ENCODE measurements at places on chromosomes 6 and 20.

DNA sequence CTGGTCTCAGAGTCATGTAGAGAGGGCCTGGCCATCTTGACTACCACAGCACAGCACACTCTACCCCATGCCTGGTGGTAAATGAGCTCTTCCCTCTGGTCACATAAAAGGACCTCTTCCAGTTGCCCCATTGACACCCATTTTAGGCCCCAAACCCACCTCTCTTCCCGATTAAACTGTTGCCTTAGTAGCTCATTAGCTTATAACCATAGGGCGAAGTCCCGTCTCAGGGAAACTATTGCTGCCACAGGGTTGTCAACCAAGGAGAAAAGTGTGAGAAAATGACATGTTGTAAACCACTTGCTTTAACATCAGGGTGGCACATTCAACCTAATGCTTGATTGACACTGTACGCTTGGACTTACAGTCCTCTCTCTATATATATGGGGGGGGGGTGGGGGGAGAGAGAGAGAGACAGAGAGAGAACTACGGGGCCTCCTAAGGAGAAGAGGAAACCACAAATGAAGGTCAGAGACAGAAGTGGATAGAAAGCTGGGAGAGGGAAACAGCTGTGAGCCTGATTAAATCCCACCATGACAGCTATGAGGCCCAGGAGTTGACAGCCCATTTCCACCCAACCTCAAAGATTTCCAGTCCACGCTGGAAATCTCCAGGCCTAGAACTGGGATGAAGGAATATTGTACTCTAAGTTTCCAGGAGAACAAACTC, 14.9 kb upstream of the BTN1A1 start:
- DNase-seq: no peak

GRCh38 chr20:43583133-43583864, 7.4 kb upstream of the IFT52 start:
- no peak for DNase-seq

GRCh38 chr6:90068264-90068663, 174.0 kb downstream of the GJA10 start:
- peak; percentile 82 for DNase-seq

GRCh38 chr20:43293068-43293786, 103.5 kb upstream of the PTPRT start:
- no peak for DNase-seq

- peak; percentile 94 for DNase-seq
Observed at GRCh38 chr6:71250099-71250602, 38.5 kb upstream of the OGFRL1 start.

- DNase-seq: no peak
Observed at GRCh38 chr6:28635547-28636158, 110.0 kb downstream of the GPX5 start.
